H4 (cell line): ENCODE measurements at places on chromosomes 6 and 20. TPM values are rescaled to one million over a fixed set of nuclear protein-coding genes. Genes with fewer than 3 reads are reported as not detected.

The KCNG1 gene
- 11.3 and 24.5 TPM in 2 replicates for total RNA-seq

The STMND1 gene
- total RNA-seq = not detected in 2 replicates

The ARFGEF3 gene
- 0.10 and 0.23 TPM in 2 replicates for total RNA-seq

The TSBP1 gene
- total RNA-seq = not detected in 2 replicates

The BPIFB4 gene
- not detected in 2 replicates for total RNA-seq

The MLIP gene
- not detected in 2 replicates for total RNA-seq

The ADGRF4 gene
- 0.25 and 0.81 TPM in 2 replicates for total RNA-seq

The IPCEF1 gene
- total RNA-seq = 0.54 and 1.1 TPM in 2 replicates
